Large intestine (tissue), 12 donors: ENCODE measurements at places on chromosomes 11 and 22.
A peak's percentile ranks its signal among the peaks of the same experiment; 100 is the strongest.

- no peak for DNase-seq
Measured at GRCh38 chr11:80720295-80720694, 1279.5 kb upstream of the TENM4 start.

GRCh38 chr11:70568814-70569617, 170.7 kb downstream of the CTTN start:
- no peak for DNase-seq

DNA sequence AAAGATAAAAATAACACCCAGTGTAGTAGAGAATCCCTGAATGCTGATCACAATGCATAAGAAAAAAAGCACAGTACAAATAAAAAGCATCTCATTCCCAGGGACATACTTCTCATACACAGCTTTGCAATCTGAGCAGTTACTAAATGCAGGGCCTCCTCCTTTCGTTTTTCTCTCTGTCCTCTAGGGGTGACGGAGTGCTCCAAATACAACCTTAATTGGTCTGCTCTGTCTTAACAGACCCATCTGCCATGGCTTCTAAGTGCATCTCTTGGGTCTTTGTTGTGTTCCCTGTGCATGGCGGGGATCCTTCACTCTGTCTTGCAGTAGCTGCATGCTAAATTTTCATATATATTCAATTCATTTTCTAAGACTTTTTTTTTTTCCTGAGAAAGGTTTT, 1114.2 kb upstream of the RAG2 start:
- no peak for DNase-seq

DNA sequence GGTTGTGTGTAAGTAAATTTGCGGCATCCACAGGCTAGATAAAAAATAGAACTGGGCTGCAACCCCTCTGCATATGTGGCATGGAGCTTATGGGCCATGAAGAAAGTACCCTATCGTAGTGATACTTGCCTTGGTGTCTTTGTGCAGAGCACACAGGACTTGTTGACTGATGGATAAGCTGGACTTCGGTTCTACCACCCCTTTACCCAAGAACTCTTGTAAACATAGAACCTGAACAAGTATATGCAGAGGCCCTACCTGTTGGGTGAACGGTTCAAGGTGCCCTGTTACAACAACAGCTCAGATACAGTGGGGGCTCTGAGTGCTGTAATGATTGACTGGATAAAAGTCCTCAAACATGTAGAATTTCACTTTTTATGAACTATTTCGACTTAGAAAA, 3.0 kb upstream of the LGR4 start:
- no peak for DNase-seq

DNA sequence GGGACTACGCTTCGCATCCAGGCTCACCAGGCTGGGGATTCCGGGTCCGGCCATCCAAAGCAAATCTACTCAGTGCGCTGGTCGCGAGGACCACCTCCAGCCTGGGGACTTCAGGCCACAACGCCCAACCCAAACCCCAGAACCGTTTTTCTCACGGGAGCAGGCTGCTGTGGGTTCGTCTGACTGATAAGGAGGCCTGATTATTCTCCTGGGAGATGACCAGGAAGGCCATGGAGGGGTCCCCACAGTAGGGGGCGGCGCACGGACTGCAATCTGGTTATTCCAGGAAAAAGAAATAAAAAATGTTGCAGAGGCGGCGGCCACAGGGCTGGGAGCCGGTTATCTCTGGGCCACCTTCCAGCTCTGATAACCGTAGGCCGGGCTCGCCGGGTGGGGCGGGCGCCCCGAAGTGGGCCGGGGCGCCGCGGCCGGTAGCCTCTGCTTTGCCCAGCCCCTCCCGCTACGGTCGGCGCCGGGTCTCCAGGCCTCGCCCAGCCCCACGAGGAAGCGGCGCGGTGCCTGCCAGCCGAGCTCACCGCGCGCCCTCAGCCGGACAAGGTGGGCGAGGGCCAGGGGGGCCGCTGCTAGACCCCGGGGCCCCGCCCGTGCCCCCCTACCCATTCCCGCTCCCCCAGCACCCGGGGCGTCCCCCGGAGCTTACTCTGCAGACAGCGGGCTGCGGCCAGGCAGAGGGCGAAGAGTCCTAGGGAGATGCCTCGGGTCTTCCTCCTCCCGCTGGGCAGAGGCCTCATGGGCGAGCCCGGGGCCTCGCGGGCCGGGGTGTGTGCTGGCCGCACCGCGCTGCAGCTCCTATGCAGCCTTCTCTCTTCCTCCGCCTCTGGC, 446 bp downstream of the VSTM5 start:
- peak; percentile 26 for DNase-seq

DNA sequence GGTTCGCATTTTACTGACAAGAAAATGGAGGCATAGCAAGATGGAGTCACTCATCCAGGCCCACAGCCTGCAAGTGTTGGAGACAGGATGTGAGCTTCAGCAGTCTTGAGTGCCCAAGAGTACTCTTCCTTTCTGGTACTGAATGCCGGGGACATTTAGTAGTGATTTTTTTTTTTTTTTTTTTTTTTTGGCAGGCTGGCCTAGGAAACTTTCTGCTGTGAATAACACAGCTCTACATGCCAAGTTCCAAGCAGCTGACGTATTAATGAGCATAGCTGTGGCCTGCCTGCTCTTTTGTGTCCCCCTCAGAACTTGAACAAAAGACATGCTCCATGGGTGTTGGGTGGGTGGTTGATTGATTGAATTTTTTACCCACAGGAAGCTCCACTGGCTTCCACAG, 195.5 kb upstream of the CADM1 start:
- peak; percentile 23 for DNase-seq

- no peak for DNase-seq
Measured at GRCh38 chr22:32744176-32744959, 57.1 kb upstream of the TIMP3 start.

DNA sequence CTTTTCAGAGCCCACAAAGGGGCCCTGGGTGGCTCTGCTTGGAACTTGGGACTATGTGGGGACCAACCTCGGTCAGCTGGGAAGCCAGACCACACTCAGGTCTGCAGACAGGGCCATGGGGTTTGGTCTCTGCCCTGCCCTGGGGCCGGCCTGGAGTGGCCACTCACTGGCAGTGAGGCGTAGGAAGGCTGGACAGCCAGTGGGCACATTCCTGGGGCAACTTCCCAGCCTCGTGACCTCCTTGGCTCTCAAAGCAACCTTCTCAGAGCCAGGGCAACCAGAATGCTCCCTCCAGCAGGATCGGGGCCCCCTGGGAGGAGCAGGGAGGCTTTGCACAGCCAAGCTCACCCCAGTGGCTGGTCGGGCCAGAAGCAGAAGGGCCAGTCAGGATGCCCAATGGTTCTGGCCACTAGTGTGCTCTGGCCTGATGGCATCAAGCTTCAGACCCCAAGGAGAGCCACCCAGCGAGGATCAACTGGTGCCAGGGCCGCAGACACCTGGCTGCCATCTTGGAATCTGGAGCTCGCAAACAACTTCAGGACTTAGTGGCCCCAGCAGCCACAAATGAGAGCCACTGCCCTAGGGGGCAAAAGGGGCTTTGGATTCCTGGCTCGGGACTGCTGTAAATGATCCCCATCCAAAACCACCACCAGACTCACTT, 87.1 kb downstream of the MYEOV start:
- DNase-seq: no peak

DNA sequence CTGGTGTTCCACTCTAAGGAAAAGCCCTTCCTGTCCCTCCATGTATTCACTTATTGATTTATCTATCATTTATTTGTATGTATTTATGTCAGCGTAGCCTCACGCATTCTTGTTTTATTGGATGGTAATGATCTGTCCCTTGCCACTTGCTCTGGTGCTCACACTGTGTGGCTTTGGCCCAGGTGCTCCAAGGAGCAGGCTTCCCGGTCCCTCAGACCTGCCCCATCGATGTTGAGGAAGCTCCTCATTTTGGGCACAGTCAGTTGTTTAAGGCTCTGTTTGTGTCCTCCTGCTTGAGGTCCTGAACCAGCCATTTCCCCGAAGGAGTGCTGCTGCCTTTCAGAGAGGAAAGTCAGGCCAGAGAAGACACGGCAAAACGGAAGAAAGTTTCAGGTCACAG, 1485.4 kb downstream of the TBC1D22A start:
- DNase-seq: no peak

DNA sequence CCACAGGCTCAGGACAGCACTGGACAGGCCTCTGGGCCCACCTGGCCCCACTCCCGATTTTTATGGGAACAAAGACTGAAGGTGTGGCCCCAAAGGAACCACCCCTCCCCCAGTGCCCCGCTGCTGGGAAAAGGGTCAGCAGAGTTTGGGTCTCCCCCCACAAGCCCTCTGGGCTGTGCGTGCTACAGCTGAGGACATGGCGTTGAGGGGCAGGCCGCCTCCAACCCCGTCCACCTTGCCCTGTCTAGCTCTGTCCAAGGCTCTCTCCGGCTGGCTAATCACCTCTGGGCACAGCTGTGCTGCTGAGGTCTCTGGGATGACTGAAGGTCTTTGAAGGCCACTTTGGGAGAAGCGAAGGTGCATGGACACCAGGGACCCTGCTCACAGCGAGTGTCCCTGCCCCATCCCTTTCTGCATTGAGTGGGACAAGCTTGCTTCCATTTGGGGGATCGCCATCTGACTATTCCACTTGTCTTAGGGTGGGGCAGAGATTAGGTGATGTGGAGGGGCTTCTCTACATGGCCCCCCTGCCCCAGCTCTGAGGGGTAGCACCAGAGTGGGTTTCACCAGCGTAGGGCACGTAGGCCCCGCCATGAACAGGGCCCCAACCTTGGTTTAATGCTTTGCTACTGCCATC, 6.5 kb downstream of the ASCL2 start:
- DNase-seq: no peak

- no peak for DNase-seq
Measured at GRCh38 chr22:44276706-44277356, 35.9 kb downstream of the SHISAL1 start.

DNA sequence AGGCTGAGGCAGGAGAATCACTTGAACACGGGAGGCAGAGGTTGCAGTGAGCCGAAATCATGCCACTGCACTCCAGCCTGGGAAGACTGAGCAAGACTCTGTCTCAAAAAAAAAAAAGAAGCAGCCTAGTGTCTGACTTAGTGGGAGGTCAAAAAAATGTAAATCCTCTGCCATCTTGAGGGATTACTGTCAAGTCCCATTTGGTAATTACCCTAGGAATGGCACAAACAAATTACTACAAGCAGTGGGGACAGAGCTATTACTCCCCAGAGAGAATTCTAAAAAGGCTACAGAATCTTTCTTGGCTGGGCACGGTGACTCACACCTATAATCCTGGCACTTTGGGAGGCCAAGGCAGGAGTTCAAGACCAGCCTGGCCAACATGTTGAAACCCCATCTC, 3.8 kb downstream of the SERPING1 start:
- no peak for DNase-seq

- no peak for DNase-seq
Measured at GRCh38 chr11:122717264-122717867, 61.8 kb downstream of the UBASH3B start.

- DNase-seq: no peak
Measured at GRCh38 chr11:45860764-45861510, 13.7 kb downstream of the CRY2 start.

DNA sequence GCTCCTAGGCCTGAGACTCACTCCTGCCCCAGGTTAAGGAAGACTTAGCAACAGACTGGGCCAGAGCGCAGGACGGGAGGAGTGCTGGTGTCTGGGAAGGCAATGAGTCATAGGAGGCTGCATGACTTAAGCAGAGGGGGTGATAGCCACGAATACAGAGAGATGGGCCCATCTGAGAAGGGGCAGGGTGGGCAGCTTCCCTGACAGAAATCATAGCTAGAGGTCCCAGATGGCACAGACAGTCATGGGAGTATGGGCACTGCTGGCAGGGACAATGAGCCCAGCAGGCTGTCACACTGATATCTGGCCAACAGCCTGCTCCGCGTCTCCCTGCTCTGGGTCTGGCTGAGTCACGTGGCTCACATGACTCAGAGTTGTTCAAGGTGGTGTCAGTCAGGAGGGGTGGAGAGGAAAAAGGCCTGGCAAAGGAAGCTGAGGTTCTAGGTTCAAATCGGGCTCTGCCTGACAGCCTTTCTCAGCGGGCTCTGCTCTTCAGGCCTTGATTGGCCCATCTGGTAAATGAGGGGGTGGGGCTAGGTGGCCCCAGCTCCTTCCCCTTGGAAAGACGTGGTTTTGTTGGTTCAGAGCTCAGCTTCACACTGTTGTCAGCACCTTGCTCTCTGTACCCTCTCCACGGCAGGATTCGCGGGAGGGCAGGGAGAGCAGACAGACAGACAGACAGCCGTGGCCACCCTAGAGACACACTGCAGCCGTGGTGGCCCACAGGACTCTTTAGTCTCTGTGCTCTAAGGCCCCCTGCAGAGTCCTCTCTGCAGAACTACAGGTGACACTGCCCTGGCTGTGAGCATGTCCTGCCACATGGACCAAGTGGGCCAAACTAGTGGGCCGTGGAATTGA, 47.8 kb downstream of the DBX1 start:
- DNase-seq: peak; percentile 91

GRCh38 chr11:124277804-124278203, 21.6 kb downstream of the OR8G5 start:
- no peak for DNase-seq

DNA sequence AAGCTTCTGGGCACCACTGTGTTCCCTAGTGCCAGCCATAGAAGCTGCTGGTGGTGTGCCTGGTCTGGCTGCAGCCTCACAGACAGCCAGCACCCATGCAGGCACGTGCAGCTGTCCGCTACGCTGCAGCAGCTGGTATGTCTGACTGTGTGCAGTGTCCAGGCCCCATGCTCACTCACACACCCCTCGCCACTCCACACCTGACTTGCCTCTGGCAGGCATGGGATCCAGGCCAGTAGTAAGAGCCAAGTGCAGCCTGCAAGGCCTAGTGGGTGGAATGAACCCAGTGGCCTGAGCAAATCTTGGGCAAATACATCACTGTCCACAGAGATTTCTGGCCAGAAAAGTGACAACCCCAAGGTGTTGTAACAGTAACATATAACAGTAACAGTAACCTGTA, 111.9 kb downstream of the ARHGAP20 start:
- no peak for DNase-seq

DNA sequence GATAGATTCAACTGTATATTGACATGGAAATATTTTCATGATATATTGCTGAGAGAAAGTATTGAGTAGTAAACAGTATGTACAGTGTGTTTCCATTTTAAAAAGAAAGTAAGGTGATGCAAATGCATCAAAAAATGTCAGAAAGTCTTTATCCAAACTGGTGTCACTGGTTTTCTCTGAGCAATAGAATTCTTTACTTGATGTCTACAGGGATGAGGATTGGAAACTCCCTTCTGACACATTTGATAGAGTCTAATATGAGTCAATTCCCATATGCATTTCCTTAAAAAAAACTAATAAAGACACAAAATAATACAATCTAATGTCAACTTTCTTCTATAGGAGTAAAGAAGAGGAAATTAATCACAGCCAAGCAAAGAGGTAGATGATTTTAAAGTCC, 18.3 kb upstream of the CCDC179 start:
- DNase-seq: no peak

- DNase-seq: no peak
Measured at GRCh38 chr11:2166091-2166851, 5.3 kb upstream of the INS start.

- no peak for DNase-seq
Measured at GRCh38 chr11:119912229-119912628, 183.2 kb upstream of the NECTIN1 start.

GRCh38 chr22:29156507-29156906, 49.2 kb upstream of the EMID1 start:
- no peak for DNase-seq

DNA sequence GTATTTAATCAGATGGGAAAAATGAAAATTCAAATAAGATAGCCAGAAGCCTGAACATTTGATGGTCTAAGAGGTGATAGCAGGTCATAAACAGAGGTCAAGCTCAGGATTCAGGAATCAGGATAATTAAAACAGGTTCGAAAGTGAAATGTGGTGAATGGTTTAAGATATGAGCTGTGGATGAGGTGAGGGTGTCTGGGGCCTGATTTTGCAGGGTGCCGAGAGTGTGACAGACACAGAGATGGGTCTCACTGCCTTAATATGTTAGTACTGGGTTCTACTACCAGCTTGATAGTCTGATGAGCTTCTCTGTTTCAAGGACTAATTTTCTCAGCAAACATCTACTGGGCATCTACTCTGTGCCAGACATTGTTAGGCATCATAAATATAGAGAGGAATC, 19.9 kb upstream of the EMSY start:
- DNase-seq: no peak
